Adrenal gland (tissue), 19 donors: ENCODE measurements at places on chromosomes 12 and 14. TPM values are rescaled to one million over a fixed set of nuclear protein-coding genes. Genes with fewer than 3 reads are reported as not detected.

The PROX2 gene
- polyA plus RNA-seq = not detected

The LTB4R gene
- 30.2 TPM for polyA plus RNA-seq

The SETD1B gene
- 5.0 TPM for polyA plus RNA-seq

The RAD51AP1 gene
- 3.2 TPM for polyA plus RNA-seq

The TPPP2 gene
- polyA plus RNA-seq = not detected

The PRH2 gene
- 1.6 TPM for polyA plus RNA-seq

The PLA2G1B gene
- 4.9 TPM for polyA plus RNA-seq

The POP5 gene
- 116 TPM for polyA plus RNA-seq

The SLC4A8 gene
- polyA plus RNA-seq = 4.5 TPM

The PTPN6 gene
- polyA plus RNA-seq = 36.2 TPM

The CLEC12A gene
- 1.8 TPM for polyA plus RNA-seq

The PZP gene
- polyA plus RNA-seq = 0.24 TPM

The LRFN5 gene
- 2.1 TPM for polyA plus RNA-seq

The RNASE3 gene
- polyA plus RNA-seq = 0.64 TPM

The DIO2 gene
- 2.9 TPM for polyA plus RNA-seq

The MANSC4 gene
- 0.07 TPM for polyA plus RNA-seq

The P2RX2 gene
- polyA plus RNA-seq = 0.44 TPM

The GXYLT1 gene
- 1.6 TPM for polyA plus RNA-seq

The LRTM2 gene
- polyA plus RNA-seq = not detected
